ENCODE measurements at places on chromosomes 7 and 10.
A peak's percentile ranks its signal among the peaks of the same experiment; 100 is the strongest.

GRCh38 chr10:14560274-14560673 lies 214.4 kb downstream of the FAM107B start:
- no peak for DNase-seq

DNA sequence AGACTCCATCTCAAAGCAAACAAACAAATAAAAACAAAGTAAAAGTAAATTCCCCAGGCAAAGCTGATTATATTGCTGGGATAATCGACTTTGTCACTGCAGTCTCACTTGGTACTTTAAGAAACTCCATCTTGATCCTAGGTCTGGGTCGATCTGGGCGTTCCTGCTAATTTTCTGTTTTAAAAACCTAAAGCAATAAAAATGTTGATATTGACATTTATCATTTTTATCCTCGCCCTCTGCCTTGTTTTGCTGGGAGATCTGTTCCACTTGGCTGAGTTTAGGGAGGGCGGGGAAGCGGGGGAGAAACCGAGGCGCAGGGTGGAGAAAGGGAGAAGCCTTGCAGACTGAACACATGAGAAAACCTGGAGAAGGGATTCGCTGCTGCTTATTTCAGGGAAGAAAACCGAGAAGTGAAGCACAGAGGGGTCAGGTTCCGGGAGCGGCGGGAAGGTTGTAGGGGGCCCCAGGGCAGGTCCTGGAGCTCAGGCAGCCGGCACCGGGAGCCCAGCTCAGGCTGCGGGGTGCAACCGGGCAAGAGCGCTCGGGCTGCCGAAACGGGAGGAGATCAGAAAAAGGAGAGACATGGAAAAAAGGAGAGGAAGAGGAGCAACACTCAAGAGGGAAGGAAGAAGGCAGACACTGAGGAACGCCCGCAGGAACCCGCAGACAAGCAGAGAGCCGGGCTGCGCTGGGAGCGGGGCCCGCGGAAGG lies 27.3 kb upstream of the KMT2C start:
- DNase-seq: no peak

GRCh38 chr10:33889371-33889770 lies 554.9 kb upstream of the NRP1 start:
- no peak for DNase-seq

DNA sequence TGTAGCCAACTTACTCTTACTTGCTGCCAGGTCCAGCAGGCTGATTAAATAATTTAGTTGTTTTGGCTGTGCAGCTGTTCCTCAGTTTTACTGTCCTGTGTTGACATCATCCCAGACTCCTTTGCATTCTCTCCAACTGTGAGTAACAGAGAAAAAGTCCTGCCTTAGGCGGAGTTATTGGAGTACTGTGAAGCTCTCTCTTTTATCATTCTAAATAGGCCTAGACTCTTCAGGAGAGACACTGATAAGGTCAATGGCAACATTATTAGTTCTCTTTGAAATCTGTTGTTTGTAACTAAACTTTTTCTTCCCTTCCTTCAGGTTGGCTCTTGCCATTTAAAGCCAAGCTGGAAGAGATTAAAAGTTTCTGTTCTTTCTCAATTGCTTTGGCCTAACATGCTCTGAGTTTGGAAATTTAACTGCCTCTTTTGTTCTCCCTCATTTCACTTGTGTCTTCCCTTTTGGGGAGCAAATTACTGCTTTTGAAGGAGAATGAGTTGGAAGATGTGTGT lies 215.7 kb upstream of the CSTF2T start:
- no peak for DNase-seq

- no peak for DNase-seq
Observed at GRCh38 chr10:79254333-79255006, 92.8 kb upstream of the PPIF start.

DNA sequence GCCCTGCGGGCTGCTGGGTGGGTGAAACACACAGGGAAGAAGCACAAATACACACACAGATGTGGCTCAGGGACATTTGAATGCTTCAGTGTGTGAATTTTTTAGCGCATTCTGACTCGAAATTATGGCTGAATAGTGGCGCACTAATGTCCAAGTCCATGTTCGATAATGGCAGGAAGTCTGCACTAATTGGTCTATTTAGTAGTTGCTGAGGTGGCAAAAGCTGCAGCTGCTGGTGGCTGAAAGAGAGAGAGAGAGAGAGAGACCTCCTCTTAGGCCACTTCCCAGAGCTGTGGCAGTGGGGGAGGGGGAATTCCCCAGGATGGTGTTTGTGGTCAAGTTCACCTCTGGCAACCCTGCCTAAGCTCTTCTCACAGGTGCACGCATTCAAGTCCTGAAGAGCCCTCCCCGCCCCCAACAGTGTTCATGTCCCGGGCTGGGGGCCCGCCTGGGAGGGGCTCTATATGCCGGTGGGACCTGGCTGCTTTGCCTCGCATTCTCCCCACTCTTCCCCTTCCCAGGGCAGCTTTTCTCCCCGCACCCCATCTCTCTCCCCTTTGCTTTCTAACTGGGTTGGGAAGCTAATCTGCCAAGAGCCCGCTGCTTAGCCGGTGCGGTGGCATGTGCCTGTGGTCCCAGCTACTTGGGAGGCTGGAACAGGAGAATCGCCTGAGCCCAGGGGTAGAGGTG lies 6.0 kb upstream of the MNX1 start:
- no peak for DNase-seq

GRCh38 chr7:47814905-47815613 lies 133.2 kb downstream of the PKD1L1 start:
- no peak for DNase-seq

- DNase-seq: peak; percentile 38
Observed at GRCh38 chr7:72405418-72405817, 6.7 kb downstream of the CALN1 start.

DNA sequence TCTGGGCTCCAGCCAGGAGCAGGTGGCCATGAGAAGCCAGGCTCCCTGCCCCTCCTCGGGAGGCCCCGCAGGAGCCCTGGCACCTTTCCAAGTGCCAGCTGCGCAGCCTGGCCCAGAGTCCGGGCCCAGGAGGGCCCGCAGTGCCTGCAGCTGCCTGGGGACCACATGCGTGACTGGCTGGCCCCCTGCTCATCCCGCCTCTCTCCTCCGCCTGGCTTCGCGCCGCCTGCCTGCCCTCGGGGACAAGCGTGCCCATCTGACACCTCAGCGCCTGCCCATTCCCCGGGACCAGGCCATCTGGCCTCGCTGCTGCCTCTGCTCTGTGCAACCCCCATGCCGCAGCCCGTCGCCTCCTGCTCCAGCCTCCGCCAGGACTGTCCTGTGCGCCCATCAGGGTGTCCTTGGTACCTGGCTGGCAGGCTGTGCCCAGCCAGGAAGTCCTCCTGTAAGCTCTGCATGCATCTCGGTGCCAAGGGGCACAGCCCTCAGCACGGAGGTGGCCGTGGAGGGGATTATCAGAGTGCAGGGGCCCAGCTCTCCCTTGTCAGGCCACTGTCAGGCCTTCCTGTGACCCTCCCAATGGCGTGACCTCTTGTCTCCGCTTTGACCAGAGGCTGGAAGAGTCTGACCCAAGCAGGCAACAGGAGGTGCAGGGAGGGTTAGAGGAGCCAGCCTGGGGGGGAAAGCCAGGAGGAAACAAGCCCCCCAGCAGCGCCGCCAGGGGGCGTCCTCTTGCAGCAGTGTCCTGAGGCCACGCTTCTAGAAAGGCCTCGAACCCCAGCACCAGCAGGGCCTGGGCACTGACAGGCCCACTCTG lies 50.5 kb downstream of the TMEM209 start:
- no peak for DNase-seq

GRCh38 chr10:13525663-13526062 lies 3.2 kb downstream of the BEND7 start:
- no peak for DNase-seq

- no peak for DNase-seq
Observed at GRCh38 chr7:131957338-131958020, 401.1 kb upstream of the PODXL start.

DNA sequence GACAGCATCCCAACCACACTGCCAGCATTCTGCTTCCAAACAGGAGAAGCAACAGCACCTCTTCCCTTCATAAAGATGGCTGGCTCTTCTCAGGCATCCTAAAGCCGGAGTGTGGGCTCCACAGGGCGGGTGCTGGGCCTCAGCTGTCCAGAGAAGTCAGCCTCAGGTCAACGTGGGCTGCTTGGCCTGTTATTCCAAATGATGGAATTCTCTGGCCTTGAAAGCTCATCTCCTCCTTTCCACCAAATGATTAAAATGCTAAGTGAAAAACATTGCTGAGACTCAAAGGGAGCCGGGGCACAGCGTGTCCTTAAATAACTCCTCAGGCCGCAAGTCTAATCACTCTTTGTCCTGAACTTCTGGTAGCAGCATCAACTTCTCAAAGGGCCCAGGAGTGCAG lies 53.1 kb upstream of the CPXM2 start:
- no peak for DNase-seq

GRCh38 chr10:119023553-119023868 lies 6.0 kb upstream of the NANOS1 start:
- no peak for DNase-seq

DNA sequence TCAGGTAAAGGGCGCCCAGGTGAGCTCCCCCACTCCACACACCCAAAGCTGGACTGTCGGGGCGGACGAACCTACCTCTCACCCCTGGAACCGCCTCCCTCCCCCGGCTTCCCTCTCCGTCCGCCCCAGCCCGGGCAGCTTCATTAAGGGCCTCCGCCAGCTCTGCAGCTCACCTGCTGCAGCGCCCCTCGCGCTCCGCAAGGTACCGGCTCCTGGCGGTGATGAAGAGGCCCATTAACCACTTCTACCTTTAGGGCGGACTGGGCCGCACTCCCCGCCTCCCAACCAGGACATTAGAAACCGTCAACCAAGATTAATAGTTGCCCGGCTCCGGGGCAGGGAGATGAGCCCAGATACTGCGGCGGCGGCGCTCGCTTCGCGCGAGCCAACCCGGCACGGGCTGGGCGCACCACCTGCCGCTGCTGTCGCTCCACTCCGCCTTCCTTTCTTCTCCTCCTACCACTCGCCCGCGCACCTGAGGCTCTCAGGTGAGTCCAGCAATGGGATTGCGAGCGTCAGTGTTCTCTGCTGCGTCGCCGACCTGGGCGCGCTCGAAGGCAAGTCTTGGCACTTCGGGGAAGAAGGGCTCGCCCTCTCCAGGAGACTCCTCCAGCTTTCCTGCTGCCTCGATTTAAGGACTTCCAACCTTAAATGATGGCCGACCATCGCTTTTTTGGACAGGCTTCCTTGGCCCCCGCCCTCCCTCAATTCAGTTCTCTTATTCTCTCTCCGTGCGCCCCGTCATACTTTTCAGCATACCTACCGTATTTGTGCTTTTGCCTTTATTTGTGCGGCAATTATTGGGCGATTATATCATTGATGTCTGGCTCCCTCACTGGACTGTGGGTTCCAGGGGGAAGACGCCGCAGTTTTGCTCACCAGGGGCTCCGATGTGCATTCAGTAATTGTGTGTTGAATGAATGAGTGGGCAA lies 13.6 kb upstream of the KAZALD1 start:
- DNase-seq: no peak

DNA sequence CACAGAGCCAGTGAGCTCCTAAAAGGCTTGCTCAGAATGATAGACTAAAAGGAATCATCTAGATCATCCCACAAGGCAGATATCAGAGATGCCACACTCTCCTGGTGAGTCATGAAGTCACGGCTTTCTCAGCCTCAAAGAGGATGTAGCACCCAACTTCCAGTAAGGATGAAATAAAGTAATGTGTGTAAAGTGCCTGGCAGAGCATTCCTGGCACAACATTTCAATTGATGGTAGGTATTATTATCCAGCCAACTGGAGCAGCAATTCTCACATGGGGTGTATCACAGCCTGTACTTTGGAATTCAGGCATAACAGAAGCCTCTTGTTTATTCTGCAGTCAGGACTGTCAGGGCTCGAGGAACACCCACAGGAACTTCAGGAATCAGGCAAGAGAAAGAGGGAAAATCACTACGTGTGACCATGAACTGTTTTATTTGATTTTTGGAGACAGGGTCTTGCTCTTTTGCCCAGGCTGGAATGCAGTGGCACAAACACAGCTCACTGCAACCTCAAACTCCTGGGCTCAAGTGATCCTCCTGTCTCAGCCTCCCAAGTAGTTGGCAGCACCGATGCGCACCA lies 5.3 kb upstream of the NAT16 start:
- no peak for DNase-seq

- DNase-seq: no peak
Observed at GRCh38 chr10:21138769-21139340, 241.7 kb upstream of the NEBL start.

DNA sequence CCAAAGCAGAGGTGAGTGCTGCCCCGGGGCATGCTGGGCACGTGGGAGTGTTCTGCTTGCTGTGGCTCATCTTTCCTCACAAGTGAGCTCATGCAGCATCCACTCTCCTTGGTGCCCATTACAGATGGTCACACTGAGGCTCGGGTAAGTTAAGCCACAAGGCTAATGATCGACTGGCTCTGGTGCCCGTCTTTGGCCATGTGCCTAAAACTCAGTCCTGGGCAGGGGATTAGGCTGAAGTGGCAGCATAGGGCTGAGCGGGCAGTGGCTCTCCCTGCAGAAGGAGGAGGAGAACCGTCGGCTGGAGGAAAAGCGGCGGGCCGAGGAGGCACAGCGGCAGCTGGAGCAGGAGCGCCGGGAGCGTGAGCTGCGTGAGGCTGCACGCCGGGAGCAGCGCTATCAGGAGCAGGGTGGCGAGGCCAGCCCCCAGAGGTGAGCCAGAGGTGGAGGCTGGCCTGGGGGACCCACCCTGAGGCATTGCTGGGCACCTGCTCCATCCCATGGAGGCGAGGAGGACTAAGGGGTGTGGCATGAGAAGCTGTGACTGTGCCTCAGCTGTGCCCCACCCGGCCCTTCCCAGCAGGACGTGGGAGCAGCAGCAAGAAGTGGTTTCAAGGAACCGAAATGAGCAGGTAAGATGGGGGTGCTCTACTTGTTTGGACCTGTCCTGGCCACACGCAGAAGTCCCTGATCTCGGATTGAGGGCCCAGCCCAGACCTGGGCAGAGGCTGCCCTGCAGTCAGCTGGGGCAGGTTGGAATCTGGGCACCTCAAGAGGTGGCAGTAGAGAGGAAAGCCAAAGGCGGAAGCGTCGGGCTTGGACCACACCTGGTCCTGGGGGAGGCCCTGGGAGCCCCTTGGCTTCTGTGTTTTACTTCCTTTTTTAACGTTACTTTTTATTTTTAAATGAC lies 7.3 kb downstream of the PGAM2 start:
- DNase-seq: no peak

GRCh38 chr10:127888521-127889312 lies 4.0 kb downstream of the CLRN3 start:
- DNase-seq: no peak

DNA sequence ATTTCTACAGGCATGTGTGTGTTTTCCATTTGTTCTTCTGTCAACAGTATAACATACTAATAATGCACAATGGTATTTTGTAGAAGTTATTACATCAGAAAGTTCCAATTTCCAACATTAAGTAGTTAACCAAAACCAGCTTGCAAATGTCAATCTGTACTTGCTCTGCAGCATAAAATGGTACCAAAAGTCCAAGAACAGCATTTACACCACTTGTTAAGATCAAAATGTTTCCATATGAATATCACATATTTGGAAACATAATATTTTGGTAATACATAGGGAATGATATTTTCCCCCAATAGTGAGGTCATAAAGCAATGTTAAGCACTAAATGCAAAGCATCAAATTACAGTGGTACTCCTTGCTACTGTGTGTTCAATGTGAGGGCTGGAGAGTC lies 162.1 kb downstream of the ZNF438 start:
- DNase-seq: no peak

DNA sequence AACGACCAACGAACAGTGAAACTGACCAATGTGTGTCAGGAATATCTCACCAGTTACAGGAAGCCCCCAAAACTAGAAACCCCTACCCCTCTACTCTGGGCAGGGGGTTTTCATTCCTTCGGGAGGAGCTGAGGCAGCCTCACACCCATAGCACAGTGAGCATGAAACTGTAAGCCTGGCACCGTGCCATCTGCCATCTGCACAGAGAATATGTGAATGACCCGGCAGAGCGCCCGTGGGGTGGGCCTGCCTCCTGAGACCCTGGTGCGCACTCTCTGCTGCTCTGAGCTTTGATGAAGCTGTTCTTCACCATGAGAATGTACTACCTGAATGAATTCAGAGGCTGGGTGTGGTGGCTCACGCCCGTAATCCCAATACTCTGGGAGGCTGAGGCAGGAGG lies 27.1 kb downstream of the DAGLB start:
- no peak for DNase-seq

All from frontal cortex (tissue), 4 donors.